A549 treated with DMSO at 1 μM for 4 hours (cell line): ENCODE measurements at places on chromosomes 12 and 14. TPM values are rescaled to one million over a fixed set of nuclear protein-coding genes. Genes with fewer than 3 reads are reported as not detected.

LUM gene
- total RNA-seq: 0.13 to 0.46 TPM (median 0.19 TPM) in 5 replicates

DBX2 gene
- not detected in 5 replicates for total RNA-seq

GPRC5D gene
- total RNA-seq: not detected in 5 replicates

PRB2 gene
- total RNA-seq: not detected in 5 replicates

GPR68 gene
- total RNA-seq: 0.05 to 0.11 TPM (median 0.06 TPM) in 4 of 5 replicates, not detected in the other

LMO3 gene
- not detected in 5 replicates for total RNA-seq

FOXG1 gene
- 0.08 to 0.15 TPM (median 0.09 TPM) in 5 replicates for total RNA-seq

RNF212B gene
- total RNA-seq: not detected in 5 replicates

PDE3A gene
- total RNA-seq: 2.9 to 5.6 TPM (median 5.0 TPM) in 5 replicates

RNF10 gene
- total RNA-seq: 96.8 to 114 TPM (median 106 TPM) in 5 replicates

KRT82 gene
- not detected in 5 replicates for total RNA-seq

SPIC gene
- total RNA-seq: not detected in 5 replicates

AMIGO2 gene
- total RNA-seq: 124 to 198 TPM (median 163 TPM) in 5 replicates

MYL2 gene
- total RNA-seq: 0.10 to 0.17 TPM in 2 of 5 replicates, not detected in the others

RIPK3 gene
- not detected in 5 replicates for total RNA-seq

HCAR2 gene
- 0.22 to 0.49 TPM (median 0.38 TPM) in 5 replicates for total RNA-seq

GALNT4 gene
- 3.6 to 6.8 TPM (median 5.5 TPM) in 5 replicates for total RNA-seq

HOXC12 gene
- not detected in 5 replicates for total RNA-seq

RTN1 gene
- not detected in 5 replicates for total RNA-seq

RNASE7 gene
- total RNA-seq: not detected in 5 replicates

TEX52 gene
- not detected in 5 replicates for total RNA-seq

KRT83 gene
- total RNA-seq: 3.0 to 5.4 TPM (median 4.8 TPM) in 5 replicates

ERP27 gene
- total RNA-seq: not detected in 5 replicates

PSMC1 gene
- 227 to 327 TPM (median 240 TPM) in 5 replicates for total RNA-seq

SLC17A8 gene
- 0.05 TPM in 1 of 5 replicates, not detected in the others for total RNA-seq

CISTR gene
- total RNA-seq: not detected in 5 replicates

SLCO1B1 gene
- 0.33 to 0.49 TPM (median 0.38 TPM) in 5 replicates for total RNA-seq
